Thoracic aorta (tissue), 2 donors: ENCODE measurements at places on chromosomes 16 and 17. TPM values are rescaled to one million over a fixed set of nuclear protein-coding genes. Genes with fewer than 3 reads are reported as not detected.

The CCL17 gene
- total RNA-seq: not detected

The MED9 gene
- total RNA-seq: 15.2 TPM

DNA sequence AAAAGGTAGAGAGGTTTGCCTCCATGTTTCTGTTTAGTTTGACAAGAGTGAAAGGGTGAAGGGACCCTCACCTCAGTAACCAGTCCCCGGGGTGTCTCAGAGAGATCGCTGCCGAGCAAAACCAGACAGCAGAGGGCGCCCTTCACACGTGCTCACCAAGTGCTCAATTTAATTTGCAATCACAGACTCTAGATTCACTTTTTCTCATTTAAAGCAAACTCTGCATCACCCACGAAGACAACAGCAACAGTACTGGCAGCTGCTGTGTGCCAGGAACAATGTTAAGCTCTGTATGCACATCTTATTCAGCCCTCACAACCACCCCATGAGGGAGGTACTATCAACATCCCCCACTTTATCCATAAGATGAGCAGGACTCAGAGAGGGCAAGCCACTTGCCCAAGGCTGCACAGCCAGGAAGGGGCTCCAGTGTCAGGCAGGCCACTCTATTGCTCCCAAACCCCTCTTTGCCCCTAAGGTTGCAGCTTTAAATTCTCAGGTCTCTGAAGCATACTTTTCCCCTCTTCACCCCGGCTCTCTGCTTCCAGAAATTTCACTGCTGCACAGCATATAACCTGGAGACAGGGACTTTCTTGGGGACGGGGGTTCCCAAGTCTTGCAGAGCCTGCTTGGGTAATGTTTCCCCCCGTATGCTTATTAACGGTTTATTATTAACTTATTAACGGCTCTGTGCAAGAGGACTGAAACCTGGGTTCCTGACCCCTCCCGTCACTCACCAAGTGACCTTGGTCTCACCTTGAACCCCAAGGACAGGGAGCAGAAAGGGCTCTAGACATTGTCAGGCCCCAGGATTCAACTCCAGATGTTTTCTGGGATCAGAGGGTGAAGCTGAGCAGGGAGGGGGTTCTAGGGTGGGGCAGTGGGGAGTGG, 70.9 kb downstream of the CNGB1 start:
- H3K4me1 ChIP-seq: no peaks in the 10 kb centered on the region
- DNase-seq: peak; percentile 26
- H3K4me3 ChIP-seq: no peak overlapping the region
- H3K27ac ChIP-seq: no peak overlapping the region

GRCh38 chr17:21374441-21375161, 1.6 kb upstream of the KCNJ12 start:
- H3K27ac ChIP-seq: no peak overlapping the region
- peaks cover 13% of the 10 kb centered on the region for H3K4me1 ChIP-seq
- H3K4me3 ChIP-seq: no peak overlapping the region
- DNase-seq: no peak
- no peaks in the 10 kb centered on the region for H3K36me3 ChIP-seq
- no peaks in the 10 kb centered on the region for H3K27me3 ChIP-seq

GRCh38 chr16:10847176-10847575, 28.6 kb upstream of the TVP23A start:
- H3K27ac ChIP-seq: peak overlapping the region; percentile 25
- H3K27me3 ChIP-seq: no peaks in the 10 kb centered on the region
- DNase-seq: no peak
